ENCODE measurements at places on chromosomes 7 and 10.

- DNase-seq: peak; percentile 10
Measured at GRCh38 chr7:41312235-41312634, 390.7 kb downstream of the INHBA start.

DNA sequence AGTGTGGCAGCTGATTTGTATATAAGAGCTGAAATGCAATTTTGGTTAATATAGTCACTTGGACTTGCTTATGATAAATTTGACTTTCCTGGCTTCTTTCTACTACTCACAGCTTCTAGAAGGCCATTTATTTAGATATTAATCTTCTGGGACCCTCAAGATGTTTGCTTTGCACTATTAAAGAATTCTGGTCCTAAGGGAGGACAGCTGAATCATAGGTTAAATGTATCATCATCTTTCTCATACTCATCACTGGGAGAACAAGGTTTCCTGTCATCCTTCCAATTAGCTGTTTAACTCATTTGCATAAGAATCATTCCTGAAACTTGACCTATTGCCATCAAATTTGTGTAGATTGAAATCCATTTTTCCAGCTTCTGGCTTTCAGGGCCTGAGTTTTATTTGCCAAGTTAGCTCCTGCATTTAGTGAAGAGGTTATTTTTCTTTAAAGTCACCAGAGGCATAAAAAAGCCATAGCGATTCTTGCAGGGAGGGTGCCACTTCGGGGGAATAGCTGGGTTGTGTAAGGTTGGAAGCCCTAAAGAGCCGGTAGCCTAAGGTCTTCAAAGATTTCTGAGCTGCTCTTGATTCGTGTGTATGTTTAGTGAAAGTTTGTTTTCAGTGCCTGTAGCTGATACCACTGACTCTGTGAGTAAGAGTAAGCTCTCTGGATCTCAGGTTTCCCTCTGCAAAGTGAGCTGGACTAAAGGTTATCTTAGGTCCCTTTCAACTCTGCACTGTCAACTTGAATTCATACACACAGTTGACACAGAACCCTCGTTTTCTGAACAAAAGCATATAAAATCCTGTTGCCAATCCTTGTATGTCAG, 4.3 kb downstream of the MAP3K8 start:
- no peak for DNase-seq

- DNase-seq: no peak
Measured at GRCh38 chr7:17984288-17984687, 43.4 kb downstream of the PRPS1L1 start.

DNA sequence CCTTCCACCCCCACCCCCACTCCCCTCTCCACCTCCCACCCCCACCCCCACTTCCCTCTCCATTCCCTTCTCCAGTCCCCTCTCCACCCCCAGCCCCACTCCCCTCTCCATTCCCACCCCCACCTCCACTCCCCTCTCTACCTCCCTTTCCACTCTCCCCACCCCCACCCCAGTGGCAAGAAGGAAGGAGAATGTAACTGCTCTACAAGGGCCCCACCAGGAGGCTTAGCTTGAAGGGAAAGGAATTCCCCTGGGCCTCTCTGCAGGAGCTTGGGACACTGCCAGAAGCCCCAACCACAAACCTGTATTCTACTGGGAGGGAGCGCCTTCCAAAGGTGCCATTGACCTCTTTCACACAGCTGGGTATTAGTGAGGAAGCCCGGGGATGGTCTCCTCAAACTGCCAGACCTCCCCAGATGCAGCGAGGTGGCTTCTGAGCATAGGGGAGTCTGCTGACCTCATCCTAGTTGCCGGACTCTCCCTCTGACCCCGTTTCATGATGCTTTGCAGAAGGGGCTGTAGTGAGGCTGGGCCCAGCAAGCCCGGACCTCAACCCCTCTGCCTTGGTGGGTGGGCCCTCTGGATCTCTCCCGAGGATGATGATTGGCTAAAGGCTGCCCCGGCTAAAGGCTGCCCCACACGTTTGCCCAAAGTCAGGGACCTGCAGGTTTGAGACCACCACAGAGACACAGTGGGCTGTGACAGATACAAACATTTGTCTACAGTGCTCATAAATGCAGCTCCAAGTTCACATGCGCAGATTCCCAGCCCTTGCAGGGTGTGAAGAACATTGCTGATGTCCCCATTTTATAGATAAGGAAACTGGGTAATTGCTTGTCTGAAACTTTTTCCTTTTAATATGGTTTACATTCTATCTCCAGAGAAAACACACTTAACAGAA, 2.9 kb downstream of the DEPP1 start:
- DNase-seq: no peak

GRCh38 chr10:1272079-1272776, 216.0 kb downstream of the WDR37 start:
- no peak for DNase-seq

- DNase-seq: no peak
Measured at GRCh38 chr10:68781613-68782574, 45.4 kb upstream of the STOX1 start.

DNA sequence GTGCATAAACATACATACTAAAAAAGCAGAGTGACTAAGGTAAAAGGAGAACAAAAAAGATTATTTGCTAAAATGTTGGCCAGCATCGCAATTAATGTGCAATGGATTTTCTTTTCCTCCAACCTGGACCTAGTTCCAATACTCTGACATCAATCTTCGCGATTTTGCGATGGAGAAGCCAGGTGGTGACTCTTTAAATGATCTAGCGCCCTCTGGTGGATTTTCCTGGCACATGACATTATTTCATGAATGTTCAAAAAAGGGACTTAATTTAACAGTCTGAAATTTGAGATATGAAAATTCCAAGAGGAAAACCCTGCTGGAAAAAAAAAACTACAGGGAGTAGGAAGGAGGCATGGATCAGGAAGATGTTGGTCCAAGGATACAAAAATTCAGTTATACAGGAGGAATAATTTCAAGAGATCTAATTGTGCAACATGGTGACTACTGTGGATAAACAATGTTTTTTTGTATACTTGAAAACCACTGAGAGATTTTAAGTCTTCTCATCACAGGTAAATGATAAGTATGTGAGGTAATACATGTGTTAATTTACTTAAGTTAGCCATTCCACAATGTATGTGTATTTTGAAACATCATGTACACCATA, 4.3 kb upstream of the KCNMA1 start:
- no peak for DNase-seq

GRCh38 chr7:136336932-136337331, 359.8 kb upstream of the MTPN start:
- no peak for DNase-seq

- DNase-seq: no peak
Measured at GRCh38 chr7:84524714-84525694, 330.4 kb upstream of the SEMA3A start.

- DNase-seq: no peak
Measured at GRCh38 chr7:5572439-5572838, 148.8 kb upstream of the TNRC18 start.

DNA sequence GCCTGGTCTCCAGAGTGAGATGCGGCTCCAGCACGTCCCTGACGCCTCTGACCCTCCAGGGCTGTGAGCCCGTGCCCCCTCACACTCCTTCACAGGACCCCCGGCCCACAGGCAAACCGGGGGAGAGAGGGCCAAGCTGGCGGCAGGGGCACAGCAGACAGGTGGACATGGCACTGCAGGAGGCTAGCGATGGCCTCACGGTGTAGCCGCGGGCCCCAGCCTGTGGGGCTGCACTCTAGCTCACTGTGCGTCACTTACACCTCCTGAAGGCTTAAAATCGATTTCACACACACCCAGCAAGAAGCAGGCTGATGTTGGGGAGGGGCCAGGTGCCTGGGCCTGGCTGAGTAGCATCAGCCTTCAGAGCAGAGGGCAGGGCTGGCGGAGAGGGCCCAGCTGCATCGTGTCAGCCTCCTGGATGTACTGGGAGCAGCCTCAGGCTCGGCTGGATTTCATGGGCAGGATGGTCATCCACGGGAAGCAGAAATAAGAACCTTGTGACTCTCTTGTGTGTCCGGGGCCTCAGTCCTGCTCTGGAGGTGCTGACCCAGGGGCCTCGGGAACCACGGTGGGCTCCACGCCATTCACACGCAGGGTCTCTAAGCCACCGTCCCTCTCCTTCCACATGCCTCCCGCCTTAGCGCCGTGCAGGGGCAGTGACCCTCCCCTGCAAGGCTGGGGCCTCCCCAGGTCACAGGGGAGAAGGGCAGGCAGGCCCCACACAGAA, 19.4 kb upstream of the KNDC1 start:
- no peak for DNase-seq

- DNase-seq: no peak
Measured at GRCh38 chr10:112208292-112208691, 24.7 kb upstream of the GPAM start.

DNA sequence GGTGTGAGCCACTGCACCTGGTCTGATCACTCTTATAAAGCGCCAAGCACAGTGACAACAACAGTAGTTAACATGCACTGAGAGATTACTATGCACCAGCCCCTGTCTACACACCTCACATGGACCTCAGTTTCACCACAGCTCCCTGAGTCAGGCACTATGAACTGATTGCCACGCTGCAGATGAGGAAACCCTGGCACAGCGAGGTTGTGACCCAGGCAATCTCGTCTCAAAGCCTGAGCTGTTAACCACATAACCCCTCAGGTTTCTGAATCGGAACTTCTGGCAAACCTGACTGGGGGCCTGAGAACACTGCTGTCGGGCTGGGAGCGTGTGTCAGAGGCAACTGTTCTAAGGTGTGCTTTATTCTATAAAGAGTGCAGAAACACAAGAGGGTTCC, 150.8 kb downstream of the RNF216 start:
- DNase-seq: no peak

DNA sequence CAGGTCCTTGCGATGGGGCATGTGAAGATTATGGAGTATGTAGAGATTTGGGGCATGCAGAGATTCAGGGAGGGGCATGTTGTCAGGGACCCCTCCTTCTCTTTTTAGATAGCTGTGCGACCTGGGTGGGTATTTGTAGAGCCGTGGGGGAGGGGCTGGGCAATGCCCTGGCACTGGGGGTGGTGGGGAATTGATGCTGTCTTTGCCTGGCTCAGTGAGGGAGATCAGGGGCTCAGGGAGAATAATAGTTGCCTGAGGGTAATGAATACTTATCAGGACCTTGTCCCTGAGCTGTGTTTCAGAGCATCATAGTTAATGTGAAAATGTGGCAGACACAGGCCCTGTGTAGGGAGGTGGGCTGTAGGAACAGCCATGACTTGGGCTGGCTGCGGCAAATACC, 3.5 kb downstream of the RAMP3 start:
- no peak for DNase-seq

DNA sequence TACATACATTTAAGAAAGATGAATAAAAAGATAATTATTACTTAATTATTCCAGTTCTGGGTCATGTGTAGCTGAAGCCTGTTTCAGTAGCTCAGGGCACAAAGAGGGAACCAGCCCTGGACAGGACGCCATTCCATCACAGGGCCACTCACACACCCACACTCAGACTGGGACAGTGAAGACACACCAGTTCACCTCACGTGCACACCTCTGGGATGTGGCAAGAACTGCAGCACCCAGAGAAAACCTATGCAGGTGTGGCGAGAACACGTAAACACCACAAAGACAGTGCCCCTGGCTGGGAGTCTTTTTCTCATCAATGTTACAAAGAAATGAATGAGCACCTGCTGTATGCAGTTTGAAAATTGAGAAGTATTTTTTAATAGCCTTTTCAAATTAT, 1.6 kb upstream of the IDI1 start:
- DNase-seq: no peak

- no peak for DNase-seq
Measured at GRCh38 chr10:23368816-23369640, 24.4 kb upstream of the C10orf67 start.

- no peak for DNase-seq
Measured at GRCh38 chr7:51647931-51648351, 331.3 kb upstream of the COBL start.

DNA sequence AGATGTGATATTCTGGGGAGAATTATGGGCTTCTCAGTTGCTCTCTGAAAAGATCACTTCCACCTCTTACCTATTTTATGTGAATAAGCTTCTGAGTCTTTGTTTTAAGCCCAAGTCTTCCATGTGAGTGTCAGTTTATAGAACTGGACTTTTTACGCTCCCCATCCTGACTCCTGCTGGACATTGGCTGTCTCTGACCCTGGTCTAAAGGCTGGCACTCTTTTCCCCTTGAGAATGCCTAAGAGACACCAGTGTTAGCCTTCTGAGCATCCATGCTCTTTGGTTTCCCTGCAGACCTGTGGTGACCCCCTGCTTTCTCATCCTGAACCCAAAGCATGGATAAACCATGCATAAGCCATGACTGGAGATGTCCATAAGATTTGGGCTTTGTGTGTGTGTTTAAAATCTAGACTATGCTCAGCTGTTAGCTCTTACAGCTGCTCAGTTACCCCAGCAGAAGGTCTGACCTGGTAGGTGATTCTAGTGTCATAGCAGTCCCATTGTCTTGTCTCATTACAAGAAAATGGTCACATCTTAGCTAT, 148.6 kb upstream of the IMMP2L start:
- no peak for DNase-seq

GRCh38 chr7:138665669-138666140, 35.5 kb downstream of the SVOPL start:
- DNase-seq: no peak

DNA sequence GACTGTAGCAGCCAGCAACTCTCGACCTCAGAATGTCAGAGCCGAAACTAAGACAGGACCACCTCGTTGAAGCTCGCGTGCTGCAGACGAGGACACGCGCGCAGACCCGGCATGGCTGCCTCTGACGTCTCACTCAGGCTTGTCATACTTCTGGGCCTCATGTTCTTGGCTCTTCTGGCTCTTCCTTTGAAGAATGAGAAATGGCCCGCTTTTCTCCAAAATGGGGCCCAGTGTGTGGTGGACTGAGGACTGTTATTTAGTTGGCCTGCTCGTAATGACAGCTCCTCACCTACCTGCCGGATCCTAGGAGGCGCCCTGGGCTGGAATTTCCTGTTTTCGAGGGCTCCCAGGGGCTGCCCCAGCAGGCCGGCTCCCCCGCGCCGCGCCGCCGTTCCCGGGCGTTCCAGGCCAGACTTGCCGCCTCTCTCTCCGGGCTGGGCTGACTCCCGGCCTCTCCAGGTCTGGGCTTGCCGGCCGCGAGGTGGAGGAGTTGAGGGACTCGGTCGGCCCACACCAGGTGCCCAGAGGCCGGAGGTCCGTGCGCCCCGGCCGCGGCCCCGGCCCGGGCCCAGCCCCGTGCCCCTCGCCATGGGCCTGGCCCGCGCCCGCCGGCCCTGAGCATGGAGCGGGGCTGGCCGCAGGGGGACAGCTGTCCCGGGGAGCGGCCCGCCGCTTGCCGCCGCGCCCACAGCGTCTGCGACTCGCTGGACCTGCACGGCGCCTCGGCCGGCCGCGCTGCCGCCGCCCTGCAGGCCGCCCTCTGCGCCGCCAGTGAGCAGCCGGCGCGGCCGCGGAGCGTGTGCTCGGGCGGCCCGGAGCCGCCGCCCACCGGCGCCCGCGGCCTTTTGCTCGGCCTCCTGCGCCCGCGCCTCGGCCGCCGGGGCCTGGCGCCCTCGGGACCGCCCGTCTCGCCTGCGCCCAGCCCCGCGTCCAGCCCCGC, 28.1 kb downstream of the AGAP3 start:
- DNase-seq: no peak

Data from SHP77 treated with DMSO at 0.1 percent for 48 hours (cell line).